Activated naive CD8-positive, alpha-beta T cell treated with anti-CD3 and anti-CD28 coated beads, Interleukin-2, amount 10 ng/mL, durations not matched to agents 7 days and 5 days (primary cell): ENCODE measurements at places on chromosomes 2 and 18. TPM values are rescaled to one million over a fixed set of nuclear protein-coding genes. Genes with fewer than 3 reads are reported as not detected.

- no peak for DNase-seq
- peaks cover 8% of the 10 kb centered on the region for H3K4me1 ChIP-seq
- no peak overlapping the region for H3K4me3 ChIP-seq
- peaks cover 14% of the 10 kb centered on the region for H3K36me3 ChIP-seq
Measured at GRCh38 chr18:36811955-36812354, 16.8 kb downstream of the TPGS2 start.

- no peak for DNase-seq
- H3K4me1 ChIP-seq = no peaks in the 10 kb centered on the region
- no peaks in the 10 kb centered on the region for H3K27me3 ChIP-seq
- no peaks in the 10 kb centered on the region for H3K36me3 ChIP-seq
- H3K4me3 ChIP-seq = no peak overlapping the region
Measured at GRCh38 chr2:188305271-188305670, 13.6 kb downstream of the GULP1 start.

- peaks cover 1% of the 10 kb centered on the region for H3K4me1 ChIP-seq
- peaks cover 3% of the 10 kb centered on the region for H3K27me3 ChIP-seq
- no peak for DNase-seq
- no peak overlapping the region for H3K4me3 ChIP-seq
Measured at GRCh38 chr2:57987835-57988573, 58.6 kb upstream of the VRK2 start.

DNA sequence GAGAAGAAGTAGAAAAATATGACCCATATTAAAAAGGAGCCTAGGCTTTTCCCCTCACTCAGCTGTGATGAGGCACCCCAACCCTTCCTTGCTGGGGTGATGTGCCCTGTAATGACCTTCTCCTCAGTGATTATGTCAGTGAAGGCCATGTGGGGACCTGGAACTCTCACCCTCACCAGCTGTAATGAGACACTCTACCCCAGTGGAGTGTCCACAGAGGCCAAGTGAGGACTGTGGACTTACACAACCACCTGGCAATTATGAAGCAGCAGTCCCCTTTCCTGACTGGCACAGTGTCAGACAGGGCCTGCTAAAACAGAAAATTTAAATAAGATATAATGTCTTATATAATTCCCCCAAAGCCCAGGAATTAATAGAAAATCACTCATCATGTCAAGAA is 54.2 kb downstream of the SEMA4F start:
- no peaks in the 10 kb centered on the region for H3K4me1 ChIP-seq
- H3K4me3 ChIP-seq = no peak overlapping the region
- peaks cover 18% of the 10 kb centered on the region for H3K27me3 ChIP-seq
- no peak for DNase-seq
- no peak overlapping the region for H3K27ac ChIP-seq

DNA sequence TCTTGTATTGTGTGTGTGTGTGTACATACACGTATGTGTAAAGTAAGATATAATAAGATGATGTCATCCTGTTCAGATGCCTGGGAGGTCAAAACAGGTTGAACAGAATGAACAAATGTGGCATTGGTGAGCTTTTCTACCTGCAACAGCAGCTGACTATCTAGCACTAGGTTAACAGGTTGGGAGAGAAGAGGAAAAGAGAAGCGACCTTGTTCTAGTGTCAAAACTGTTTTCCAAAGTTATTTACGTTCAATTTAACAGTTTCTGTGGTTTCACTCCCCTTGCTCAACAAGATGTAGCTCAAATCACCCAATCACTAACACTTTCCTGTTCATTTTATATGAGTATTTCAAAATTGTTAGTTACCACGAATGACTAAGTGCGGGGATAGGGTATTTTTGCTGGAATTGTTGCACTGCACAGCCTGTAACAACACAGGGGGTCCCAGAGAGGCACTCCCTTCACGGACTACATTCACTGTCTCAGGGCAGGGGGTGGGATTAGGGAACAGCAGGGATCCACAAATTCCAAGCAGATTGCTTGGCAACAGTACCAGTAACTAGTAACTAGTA is 67.5 kb upstream of the DTNB start:
- DNase-seq = no peak
- peaks cover 41% of the 10 kb centered on the region for H3K36me3 ChIP-seq
- H3K4me3 ChIP-seq = no peak overlapping the region
- H3K27ac ChIP-seq = no peak overlapping the region

DNA sequence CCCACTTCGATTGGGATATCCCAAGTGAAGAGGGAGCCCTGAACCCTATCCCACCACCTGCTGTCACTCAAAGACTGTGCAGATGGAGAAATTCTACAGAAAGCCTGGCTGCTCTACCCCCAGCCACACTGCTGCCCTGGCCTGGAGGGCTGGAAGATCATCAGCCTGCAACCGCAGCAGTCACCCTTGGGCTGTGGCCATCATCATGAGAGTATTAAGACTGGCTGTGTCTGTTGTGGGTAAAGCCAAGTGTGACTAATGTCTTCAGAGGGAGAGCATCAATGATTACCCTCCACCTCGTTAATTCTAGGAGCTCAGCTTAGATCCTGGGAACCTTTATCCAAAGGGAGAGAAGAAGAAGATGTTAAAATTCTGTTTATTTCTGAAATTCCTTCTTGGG is 221.5 kb downstream of the TFCP2L1 start:
- H3K4me3 ChIP-seq = no peak overlapping the region
- H3K36me3 ChIP-seq = no peaks in the 10 kb centered on the region
- no peak overlapping the region for H3K27ac ChIP-seq
- H3K4me1 ChIP-seq = no peaks in the 10 kb centered on the region
- peaks cover 2% of the 10 kb centered on the region for H3K27me3 ChIP-seq
- DNase-seq = no peak

GRCh38 chr2:99857867-99858444 is 284.4 kb downstream of the AFF3 start:
- H3K4me3 ChIP-seq = no peak overlapping the region
- peaks cover 5% of the 10 kb centered on the region for H3K27me3 ChIP-seq
- no peak overlapping the region for H3K27ac ChIP-seq
- H3K36me3 ChIP-seq = no peaks in the 10 kb centered on the region

- no peak overlapping the region for H3K27ac ChIP-seq
- DNase-seq = no peak
- no peak overlapping the region for H3K4me3 ChIP-seq
- no peaks in the 10 kb centered on the region for H3K36me3 ChIP-seq
Measured at GRCh38 chr2:142879151-142879550, 1.7 kb downstream of the KYNU start.

DNA sequence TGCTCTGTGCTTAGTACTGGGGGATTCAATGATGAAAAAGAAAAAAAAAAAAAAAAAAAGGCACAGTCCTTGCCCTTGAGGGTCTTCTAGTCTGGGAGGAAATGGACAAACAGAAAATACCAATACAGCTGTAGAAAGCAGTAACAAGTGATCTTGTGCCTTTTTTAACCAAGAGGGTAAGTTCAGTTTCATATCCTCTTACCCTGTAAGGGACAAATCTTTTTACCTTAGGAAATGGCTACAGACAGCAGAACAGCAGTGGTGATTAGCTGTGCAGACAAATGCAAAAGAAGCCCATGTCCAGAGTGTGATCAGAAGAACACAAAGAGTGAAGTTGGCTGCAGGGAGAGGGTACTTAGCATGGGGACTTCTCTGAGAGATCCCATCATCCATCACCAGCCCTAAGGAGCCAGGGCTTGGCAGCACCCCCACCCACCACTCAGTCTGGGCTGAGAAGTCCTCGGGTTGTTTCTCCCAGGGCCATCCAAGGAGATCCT is 102.9 kb downstream of the ALPK2 start:
- no peak overlapping the region for H3K27ac ChIP-seq
- peaks cover 31% of the 10 kb centered on the region for H3K27me3 ChIP-seq
- no peak overlapping the region for H3K4me3 ChIP-seq
- H3K4me1 ChIP-seq = peaks cover 11% of the 10 kb centered on the region
- no peak for DNase-seq

NEURL3 gene
- 0.17 TPM for total RNA-seq

DNA sequence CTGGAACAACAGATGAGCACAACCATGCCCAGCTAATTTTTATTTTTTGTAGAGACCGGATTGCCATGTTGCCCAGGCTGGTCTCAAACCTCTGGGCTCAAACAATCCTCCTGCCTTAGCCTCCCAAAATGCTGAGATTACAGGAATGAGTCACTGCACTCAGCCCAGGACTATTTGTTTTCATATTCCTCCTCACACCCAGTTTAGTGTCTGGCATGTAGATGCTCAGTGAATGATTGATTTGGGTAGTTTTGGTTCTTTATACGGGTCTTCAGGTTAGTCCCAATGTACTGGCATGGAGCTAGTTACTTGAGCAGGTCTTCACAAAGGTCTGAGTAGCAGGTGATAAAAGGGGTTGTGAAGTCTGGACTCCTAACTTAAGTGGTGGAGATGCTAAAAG is 6.2 kb downstream of the EIF2B4 start:
- H3K36me3 ChIP-seq = peaks cover 16% of the 10 kb centered on the region
- no peak for DNase-seq
- no peak overlapping the region for H3K27ac ChIP-seq
- no peaks in the 10 kb centered on the region for H3K27me3 ChIP-seq
- no peak overlapping the region for H3K4me3 ChIP-seq

- H3K27me3 ChIP-seq = peaks cover 2% of the 10 kb centered on the region
- DNase-seq = no peak
- H3K27ac ChIP-seq = no peak overlapping the region
- H3K4me3 ChIP-seq = no peak overlapping the region
- no peaks in the 10 kb centered on the region for H3K4me1 ChIP-seq
- no peaks in the 10 kb centered on the region for H3K36me3 ChIP-seq
Measured at GRCh38 chr2:23574919-23575654, 190.1 kb downstream of the KLHL29 start.

DNA sequence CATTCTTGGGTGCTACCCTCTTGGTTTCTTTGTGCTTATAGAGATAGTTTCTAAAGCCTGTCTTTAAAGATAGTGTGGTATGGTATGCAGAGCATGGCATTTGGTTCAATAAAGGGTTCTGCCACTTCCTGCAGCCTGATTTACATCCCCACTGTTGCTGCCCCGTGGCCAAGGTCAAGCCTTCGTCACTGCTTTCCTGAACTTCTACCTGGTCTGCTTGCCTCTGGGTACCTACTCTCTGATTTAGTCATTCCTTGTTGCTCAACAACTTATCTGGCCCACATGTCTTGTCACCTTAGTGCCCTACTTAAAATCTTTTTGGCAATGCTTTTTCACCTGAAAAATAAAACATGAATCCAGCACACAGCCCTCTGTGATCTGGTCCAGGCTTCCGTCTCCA is 352.9 kb downstream of the LPIN1 start:
- DNase-seq = no peak
- H3K27ac ChIP-seq = no peak overlapping the region
- peaks cover 3% of the 10 kb centered on the region for H3K27me3 ChIP-seq
- peaks cover 9% of the 10 kb centered on the region for H3K4me1 ChIP-seq
- no peak overlapping the region for H3K4me3 ChIP-seq

GRCh38 chr18:23237524-23238151 is 102.4 kb downstream of the CABLES1 start:
- peaks cover 32% of the 10 kb centered on the region for H3K4me1 ChIP-seq
- peaks cover 2% of the 10 kb centered on the region for H3K36me3 ChIP-seq
- peak; percentile 71 for DNase-seq
- H3K27me3 ChIP-seq = no peaks in the 10 kb centered on the region
- peak overlapping the region; percentile 90 for H3K27ac ChIP-seq

MC5R gene
- not detected for total RNA-seq

- H3K36me3 ChIP-seq = no peaks in the 10 kb centered on the region
- H3K4me3 ChIP-seq = no peak overlapping the region
- peaks cover 12% of the 10 kb centered on the region for H3K4me1 ChIP-seq
- H3K27me3 ChIP-seq = peaks cover 2% of the 10 kb centered on the region
- peak overlapping the region; percentile 28 for H3K27ac ChIP-seq
Measured at GRCh38 chr18:42113529-42114191, 158.6 kb downstream of the PIK3C3 start.

- no peaks in the 10 kb centered on the region for H3K4me1 ChIP-seq
- H3K4me3 ChIP-seq = no peak overlapping the region
- no peaks in the 10 kb centered on the region for H3K36me3 ChIP-seq
- H3K27me3 ChIP-seq = peaks cover 59% of the 10 kb centered on the region
Measured at GRCh38 chr2:238846628-238847418, 1.1 kb upstream of the TWIST2 start.

TMEM163 gene
- total RNA-seq = 0.14 TPM

- H3K27ac ChIP-seq = no peak overlapping the region
- H3K4me3 ChIP-seq = no peak overlapping the region
- H3K4me1 ChIP-seq = no peaks in the 10 kb centered on the region
- H3K27me3 ChIP-seq = peaks cover 4% of the 10 kb centered on the region
Measured at GRCh38 chr2:101949304-101949703, 42.5 kb upstream of the IL1R2 start.

- no peaks in the 10 kb centered on the region for H3K36me3 ChIP-seq
- no peak overlapping the region for H3K27ac ChIP-seq
- DNase-seq = no peak
- H3K27me3 ChIP-seq = peaks cover 16% of the 10 kb centered on the region
Measured at GRCh38 chr2:64795024-64795592, 141.4 kb upstream of the SERTAD2 start.

- no peak overlapping the region for H3K27ac ChIP-seq
- H3K27me3 ChIP-seq = no peaks in the 10 kb centered on the region
- H3K4me3 ChIP-seq = no peak overlapping the region
- no peak for DNase-seq
- H3K4me1 ChIP-seq = no peaks in the 10 kb centered on the region
- no peaks in the 10 kb centered on the region for H3K36me3 ChIP-seq
Measured at GRCh38 chr2:128413718-128414341, 95.2 kb upstream of the HS6ST1 start.
